Dermis blood vessel endothelial cell (primary cell): ENCODE measurements at places on chromosomes 7 and 10.

- no peak for DNase-seq
Measured at GRCh38 chr7:113175525-113176104, 57.3 kb upstream of the SMIM30 start.

DNA sequence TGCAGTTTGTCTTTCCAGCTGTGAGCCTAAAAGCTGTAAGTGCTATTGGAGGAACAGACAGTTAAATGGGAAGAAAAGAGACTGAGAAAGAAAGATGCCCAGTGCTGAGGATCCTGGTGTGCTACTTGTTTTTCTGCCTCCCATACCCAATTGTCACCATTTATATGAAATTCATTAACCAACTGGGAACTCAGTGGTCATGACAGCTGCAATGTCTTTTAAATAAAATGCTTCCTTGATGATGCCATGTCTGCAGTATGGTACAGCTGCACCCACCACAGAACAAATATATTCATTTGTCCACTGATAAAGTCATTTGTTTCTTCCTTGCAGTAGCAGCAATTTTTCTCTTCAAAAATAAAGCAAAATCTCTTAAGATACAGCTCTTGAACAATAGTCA lies 15.6 kb upstream of the RTKN2 start:
- no peak for DNase-seq

DNA sequence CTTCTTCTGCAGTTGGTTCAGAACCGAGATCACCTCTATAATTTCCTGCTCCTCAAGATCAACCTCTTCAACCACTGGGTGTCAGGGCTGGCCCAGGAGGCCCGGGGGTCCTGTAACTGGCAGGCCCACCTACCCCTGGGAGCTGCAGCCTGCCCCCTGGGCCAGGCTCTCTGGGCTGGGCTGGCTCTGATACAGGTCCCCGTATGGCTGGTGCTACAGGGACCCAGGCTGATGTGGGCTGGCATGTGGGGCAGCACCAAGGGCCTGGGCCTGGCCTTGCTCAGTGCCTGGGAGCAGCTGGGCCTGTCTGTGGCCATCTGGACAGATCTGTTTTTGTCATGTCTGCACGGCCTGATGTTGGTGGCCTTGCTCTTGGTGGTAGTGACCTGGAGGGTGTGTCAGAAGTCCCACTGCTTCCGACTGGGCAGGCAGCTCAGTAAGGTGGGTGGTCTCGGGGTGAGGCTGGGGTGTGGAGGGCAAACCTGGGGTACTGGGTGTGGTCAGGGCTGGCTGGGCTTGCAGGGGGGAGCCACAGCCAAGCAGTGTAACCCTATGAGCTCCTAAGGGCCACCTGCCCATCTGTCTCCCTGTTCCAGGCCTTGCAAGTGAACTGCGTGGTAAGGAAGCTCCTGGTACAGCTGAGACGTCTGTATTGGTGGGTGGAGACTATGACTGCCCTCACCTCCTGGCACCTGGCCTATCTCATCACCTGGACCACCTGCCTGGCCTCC lies 4.2 kb downstream of the TMEM270 start:
- DNase-seq: no peak

GRCh38 chr7:115682507-115682906 lies 348.1 kb downstream of the TFEC start:
- no peak for DNase-seq

DNA sequence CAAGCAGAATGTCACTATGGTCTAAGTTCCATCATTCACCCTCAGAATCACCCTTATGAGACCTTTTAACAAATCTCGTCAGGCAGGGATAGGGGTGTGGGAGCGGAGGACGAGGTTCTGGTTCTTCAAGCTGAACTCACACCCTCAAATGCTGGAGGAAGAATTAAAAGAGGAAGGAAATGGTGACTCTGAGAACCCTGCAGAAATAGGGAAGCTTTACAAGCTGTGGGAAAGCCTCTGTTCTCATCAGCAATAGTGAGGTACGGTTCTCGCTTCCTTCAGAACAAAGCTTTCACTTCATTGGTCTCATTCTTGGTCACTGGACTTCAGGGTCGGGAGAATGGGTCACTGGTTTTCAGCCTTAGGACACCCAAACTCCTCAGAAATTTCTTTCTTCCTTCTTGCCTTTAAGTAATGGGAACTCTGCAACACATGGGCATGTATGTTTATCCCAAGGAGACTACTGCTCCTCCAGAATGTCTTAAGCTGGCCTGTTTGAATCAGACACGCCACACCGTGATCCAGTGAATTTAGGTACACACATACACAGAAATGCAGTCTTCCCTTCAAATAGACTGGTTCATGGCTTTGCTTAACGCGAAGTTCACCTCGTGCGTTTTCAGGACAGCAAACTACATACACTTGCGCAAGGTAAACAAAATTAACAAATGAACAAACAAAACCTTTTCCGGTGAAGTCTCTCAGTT lies 226.0 kb downstream of the SFMBT2 start:
- DNase-seq: no peak

DNA sequence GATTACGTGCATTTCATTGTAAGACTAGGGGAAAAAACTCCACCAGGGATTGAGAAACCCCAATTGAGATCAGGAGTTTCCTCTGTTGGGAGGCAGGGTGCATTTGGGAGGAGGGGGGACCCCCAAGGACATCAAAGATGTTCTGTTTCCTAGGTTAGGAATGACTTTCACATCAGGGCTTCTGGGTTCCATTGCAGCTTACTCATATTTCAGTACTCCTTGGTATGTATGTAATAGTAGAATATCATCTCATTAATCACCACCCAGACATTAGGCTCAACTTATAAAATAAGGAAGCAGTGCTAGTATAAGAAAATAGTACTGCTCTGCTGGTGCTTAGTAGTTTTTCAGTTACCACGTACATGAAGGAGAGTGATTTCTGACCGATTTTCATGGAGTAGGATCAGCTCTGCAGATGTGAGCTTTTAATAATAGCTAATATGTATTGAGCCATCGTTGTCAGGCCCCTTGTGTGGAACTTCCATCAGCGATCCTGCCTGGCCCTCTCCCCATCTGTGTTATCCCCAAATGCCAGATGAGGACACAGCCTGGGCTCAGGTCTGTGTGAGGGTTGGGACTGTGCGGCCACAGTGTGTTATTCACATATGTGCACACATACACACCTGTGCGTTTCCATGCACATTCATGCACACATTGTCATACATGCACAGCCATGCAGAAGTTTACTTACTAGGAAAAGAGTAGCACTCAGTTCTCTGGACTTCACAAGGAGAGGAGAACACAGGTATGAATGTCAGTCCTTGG lies 23.5 kb downstream of the UPP1 start:
- DNase-seq: no peak

GRCh38 chr7:19376538-19376937 lies 231.3 kb upstream of the FERD3L start:
- no peak for DNase-seq

- no peak for DNase-seq
Measured at GRCh38 chr10:113534423-113534822, 18.4 kb upstream of the HABP2 start.

DNA sequence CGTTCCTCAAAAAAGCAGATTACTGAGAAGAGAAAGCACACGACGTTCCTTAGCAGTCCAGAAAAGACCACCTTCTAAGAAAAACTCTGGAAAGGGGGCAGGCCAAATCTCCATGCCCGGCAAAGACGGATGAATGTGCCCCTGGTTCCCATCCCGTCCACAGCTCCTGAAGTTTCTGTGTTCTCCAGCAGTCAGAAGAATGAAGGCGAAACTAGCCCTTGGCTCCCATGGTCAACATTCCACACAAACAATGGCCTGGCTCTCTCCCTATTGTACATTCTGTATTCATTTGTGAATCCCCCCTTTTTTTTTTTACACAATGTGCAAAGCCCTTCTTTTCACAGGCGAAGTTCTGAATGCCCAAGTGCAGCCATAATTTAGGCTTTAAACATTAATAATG lies 5.3 kb downstream of the CTBP2 start:
- DNase-seq: peak; percentile 79

- no peak for DNase-seq
Measured at GRCh38 chr10:95785317-95785716, 29.4 kb downstream of the ENTPD1 start.

DNA sequence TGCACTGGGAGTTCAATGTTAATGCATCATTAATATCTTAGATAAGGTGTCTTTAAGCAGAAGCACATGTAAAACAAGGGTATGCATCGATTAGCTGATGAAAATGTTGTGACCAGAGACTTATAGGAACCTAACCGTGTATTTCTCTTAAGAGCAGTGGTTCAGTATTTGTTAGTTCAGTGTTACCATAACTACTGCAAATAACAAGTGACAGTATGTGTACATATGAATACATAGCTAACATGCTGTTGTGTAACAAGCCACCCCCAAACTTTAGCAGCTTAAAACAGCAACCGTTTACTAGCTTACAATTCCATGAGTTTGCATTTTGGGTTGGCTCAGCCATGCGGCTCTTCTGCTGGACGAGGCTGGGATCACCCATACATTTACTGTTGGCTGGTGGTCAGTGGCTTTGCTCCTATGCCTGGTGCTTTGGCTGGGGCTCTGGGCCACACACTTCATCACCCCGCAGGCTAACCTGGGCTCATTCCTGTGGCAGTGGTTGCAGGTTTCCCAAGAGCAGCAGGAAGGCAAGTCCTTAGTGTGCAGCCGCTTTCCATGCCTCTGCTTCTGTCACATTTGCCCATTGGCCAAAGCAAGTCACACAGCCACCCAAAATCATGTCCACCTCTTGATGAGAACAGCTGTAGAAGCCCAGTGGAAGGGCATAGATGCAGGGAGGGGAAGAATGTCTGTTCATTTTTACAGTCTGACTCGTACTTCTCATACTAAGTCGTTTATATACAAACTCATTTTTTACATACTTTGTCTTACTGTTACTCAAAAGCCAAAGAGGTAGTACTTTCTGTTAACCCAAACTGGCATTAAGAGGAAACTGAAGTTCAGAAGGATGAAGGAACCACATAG lies 103.3 kb upstream of the GATA3 start:
- DNase-seq: no peak

- no peak for DNase-seq
Measured at GRCh38 chr10:124239696-124240095, 146.3 kb upstream of the CHST15 start.

- DNase-seq: no peak
Measured at GRCh38 chr10:89160339-89160738, 46.8 kb downstream of the CH25H start.

DNA sequence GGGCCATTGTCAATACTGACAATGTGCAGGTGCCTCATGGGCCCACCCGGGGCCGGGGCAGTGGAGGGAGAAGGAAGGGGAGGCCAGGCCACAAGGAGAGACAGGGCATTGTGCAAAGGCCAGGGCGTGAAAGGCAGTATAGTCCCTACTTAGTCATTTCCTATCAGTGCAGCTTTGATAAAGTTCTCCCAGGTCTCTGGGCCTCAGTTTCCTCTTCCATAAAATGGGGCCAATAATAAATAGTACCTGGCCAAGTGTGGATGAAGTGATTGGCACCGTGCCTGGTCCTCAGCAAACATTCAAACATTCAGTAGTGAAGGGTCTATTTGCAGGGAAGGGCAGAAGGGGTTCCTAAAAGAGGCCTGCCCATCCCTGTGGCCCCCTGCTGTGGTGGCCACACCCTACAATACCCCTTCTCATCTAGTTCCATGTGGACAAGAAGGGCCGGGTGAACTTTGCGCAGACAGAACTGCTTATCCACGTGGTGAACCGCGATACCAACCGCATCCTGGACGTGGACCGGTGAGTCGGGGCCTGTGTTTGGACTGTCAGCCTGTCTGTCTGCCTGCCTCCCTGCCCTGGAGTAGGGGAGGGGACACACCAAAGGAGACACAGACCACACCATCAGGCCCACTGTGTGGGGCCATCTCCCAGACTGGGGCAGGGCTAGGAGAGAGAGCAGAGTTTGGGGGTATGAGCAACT lies 36.9 kb upstream of the VSIR start:
- DNase-seq: no peak

GRCh38 chr7:115223959-115224358 lies 302.1 kb downstream of the MDFIC start:
- DNase-seq: no peak

- DNase-seq: no peak
Measured at GRCh38 chr10:6017781-6018354, 40.5 kb upstream of the IL15RA start.

DNA sequence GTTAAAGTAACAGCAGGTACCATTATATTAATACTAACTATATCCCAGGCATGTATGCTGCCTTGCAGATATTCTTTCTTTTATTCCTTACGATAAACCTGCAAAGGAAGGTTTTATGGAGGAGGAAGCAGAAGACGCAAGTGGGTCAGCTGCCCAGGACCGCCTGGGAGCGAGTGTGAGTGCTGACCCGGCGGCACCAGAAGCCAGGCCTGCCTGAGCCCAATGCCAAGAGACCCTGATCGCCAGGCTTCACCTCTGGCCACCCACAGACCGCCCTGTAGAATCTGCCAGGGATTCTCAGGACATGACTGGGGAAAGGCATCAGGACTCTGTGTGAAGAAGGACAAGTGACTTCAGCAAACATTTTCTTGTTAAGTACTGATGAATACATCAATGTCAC lies 26.3 kb downstream of the PITRM1 start:
- no peak for DNase-seq

DNA sequence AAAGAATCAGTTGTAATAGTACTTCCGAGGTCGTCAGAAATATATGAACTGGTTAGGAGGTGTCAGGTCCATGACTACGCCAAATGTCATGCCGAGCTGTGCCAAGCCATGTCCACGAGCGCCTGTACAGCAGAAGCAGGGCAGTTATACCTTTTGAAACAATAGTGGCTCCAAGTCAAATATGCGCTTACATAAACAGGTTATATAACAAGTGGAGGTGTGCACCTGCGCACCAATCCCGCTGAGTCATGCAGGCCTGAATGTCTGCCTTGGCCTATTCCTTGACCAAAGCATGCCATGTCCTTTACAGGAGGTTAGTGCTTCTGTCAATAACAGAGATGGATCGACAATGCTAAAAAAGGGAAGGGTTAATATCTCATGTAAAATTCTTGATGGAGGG lies 21.3 kb upstream of the TRUB1 start:
- DNase-seq: no peak

- no peak for DNase-seq
Measured at GRCh38 chr7:140990193-140990962, 24.4 kb downstream of the MRPS33 start.

DNA sequence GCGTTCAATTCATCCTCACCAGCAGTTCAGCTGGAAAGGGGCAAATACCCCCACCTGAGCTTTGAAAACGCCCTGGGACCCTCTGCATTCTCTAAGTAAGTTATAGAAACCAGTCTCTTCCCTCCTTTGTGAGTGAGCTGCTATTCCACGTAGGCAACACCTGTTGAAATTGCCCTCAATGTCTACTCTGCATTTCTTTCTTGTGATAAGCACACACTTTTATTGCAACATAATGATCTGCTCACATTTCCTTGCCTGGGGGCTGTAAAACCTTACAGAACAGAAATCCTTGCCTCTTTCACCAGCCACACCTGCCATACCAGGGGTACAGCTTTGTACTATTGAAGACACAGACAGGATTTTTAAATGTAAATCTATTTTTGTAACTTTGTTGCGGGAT lies 155.8 kb upstream of the LANCL2 start:
- no peak for DNase-seq
